ENCODE measurements at places on chromosomes 4 and X.

GRCh38 chrX:78455901-78456300, 128.5 kb upstream of the CYSLTR1 start:
- no peak for DNase-seq

GRCh38 chr4:1289207-1290164, at the start of gene MAEA:
TSS of gene MAEA (plus strand) at chr4:1289891. CDS start at chr4:1289914, 23 bp downstream.
- peak; percentile 97 for DNase-seq

DNA sequence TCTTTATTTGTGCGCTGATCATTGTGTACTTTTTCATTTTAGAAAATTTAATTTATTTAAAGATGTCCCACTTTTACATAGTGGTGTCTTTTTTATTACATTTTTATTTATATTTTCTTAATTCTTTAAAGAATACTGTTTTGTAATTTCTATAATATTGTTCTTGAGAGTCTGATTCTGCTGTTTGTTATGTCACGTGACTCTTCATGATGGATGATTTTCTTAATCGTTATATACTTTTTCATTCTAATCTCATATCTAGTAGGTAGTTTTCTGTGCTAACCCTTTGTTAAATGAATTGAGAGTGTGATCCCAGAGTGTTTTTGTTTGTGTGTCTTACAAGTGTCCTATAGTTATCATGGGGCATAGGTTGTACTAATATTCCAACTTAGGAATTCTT, 568.2 kb upstream of the AMOT start:
- no peak for DNase-seq

DNA sequence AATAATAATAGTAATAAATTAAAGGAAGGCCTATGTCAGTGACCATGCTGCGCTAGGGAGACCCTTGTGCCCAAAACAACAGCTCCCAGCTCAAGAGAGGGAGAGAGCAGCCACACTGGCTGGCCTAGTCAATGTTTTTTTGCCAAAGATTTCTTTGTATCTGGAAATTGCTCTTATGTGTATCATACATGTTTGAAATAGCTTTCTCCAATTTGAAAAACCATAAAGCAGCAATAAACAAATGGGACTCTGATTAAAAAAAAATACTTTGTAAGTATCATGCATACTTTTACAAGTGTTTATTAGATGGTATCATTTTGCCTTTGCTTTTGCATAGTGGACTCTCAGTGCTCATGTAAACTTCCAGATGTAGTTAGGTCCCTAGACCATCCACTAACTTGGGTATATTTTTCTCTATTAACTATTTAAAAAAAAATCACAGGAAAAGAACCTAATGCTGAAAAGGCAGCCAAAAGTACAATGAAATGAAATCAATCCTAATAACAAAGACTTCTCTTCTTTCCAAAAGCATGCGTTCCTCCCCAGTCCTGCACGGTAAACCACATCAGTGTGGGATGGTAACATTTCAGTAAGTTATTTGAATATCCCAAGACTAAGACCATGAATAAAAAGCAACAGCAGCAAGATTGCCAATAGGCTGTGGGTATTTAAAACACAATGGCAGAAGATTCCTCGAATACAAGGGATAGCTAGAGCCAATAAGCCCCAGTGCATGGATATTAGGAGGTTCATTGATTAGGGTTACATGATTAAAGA, 117.6 kb downstream of the PALLD start:
- no peak for DNase-seq

- no peak for DNase-seq
Measured at GRCh38 chr4:96149894-96150293, 310.0 kb downstream of the PDHA2 start.

DNA sequence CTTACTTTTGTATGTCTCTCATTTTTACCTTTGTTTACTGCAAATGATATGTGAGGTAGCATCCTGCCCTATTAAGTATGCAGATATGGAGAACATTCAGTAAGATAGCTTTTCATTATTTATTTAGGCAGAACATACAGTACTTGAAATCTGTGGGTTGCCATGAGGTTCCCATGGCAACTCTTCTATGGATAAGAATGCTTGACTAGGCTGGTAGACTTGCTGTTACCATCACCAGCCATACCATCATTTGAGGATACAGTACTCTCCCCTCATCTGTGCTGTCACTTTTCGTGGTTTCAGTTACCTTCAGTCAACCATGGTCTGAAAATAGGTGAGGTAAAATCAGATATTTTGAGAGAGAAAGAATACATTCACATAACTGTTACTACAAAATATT, 56.7 kb downstream of the NAF1 start:
- DNase-seq: no peak

DNA sequence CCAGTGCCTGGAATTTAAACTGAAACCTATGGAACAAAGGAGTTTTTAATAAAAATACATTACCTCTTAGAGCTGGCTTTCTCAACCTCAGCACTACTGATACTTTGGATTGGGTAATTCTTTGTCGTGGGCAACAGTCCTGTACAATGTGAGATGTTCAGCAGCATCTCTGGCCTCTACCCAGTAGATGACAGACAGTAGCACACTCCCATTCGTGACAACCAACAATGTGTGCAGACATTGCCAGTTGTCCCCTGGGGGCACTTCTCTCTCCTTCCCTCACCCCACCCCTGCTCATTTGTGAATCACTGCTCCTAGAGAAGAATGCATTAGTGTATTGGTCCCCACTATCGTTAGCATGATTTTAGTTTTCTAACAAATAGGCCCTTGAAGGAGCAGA, 16.2 kb downstream of the GPAT3 start:
- DNase-seq: no peak

DNA sequence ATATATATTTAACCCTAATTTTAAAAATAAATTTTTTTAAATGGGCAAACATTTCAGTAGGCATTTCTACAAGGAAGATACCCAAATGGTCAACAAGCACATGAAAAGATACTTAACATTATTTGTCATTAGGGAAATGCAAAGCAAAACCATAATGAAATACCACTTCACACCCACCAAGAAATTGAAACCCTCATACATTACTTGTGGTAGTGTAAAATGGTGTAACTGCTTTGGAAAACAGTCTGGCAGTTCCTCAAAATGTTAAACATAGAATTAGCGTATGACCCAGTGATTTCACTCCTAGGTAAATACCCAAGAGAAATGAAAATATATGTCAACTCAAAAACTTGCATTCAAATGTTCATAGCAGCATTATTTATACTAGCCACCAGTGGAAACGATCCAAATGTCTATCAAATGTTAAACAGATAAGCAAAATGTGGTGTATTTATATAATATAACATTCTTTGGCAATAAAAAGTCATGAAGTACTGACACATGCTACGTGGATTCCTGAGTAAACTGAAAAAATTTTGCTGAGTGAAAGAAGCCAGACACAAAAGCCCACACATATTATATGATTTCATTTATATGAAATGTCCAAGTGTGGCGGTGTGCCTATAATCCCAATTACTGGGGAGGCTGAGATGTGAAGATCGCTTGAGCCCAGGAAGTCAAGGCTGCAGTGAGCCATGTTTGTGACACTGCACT, 16.6 kb downstream of the TRIM2 start:
- no peak for DNase-seq

GRCh38 chr4:87388901-87389300, 2.1 kb downstream of the HSD17B11 start:
- no peak for DNase-seq

- no peak for DNase-seq
Measured at GRCh38 chrX:39580043-39580442, 517.7 kb downstream of the BCOR start.

- DNase-seq: no peak
Measured at GRCh38 chr4:1757836-1758235, 35.3 kb upstream of the FGFR3 start.

DNA sequence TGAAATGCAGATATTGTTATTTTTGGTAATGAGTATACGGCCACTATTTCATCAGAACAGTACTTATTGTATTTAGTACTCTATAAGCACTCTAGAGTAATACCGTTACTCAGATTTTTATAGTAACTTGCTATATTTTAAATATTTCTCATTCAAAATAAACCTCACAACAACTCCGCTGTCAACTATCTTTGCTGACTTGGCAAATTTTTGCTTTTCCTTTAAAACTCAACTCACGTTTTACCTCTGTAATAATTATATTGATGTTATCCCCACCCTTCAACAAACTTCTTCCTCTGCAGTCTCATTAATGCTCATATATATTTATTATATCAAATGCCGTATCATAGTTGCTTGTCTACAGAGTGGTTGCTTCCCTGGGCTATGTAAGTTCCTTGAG, 9.0 kb downstream of the JCHAIN start:
- DNase-seq: no peak

DNA sequence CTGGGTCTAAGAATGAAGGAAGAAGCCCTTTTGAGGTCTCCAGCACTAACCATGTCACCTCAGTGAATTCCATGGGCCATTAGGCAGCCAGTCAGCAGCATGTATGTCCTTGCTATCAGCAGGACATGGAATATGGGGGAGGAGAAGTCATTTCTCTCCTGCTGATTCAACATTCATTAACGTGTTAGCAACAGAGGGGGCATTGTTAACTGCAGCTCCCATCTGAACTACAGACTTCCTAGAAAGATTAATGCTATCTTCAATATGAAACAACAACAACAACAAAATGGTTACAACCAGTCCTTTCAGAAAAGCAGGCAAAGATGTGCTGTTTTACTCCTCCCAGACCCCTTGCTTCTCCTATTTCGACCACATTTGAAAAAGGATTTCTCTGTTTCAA, 120.4 kb upstream of the SLC34A2 start:
- DNase-seq: no peak

DNA sequence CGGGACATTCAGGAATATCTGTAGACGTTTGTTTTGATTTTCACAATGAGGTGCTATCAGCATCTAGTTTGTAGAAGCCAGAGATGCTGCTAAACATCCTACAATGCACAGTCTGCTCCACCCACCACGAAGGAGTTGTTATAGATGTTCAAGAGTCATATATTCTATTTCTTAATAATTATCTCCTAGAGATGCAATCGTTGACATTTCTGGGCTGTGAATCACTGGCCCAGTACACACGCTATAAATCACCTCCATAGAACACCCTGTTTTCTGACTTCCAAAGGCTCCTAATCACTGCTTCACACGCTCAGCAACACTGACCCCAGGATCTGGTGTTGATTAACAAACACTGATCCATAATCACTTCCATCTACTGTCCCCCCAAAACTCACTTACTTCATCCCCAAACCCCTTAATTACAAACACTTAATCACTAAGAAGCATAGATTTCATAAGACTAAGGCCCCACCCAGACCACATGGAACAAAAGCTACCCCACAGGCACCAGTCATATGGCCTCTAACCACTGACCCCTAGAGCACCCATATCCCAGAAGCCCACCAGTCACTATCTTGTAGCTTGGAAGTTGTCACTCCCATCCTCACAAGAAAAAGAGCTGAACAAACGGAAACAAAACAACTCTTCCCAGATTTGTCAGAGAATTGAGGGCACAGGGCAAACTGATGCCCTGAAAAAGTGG, 31.7 kb upstream of the ZNF41 start:
- DNase-seq: no peak

DNA sequence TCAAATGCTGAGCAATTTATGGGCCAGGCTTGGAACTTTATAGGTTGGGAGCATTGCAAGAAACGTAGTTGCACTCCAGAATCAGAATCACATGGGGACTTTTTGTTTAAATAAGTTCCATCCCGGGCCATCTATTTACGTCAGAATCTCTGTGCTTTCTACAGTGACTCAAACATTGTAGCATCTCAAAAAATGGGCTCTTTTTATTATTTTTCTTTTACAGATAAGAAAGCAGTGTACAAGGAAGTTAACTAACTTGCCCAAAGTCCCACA, 10.2 kb downstream of the CC2D2A start:
- DNase-seq: no peak

GRCh38 chr4:37243051-37243450, 1.5 kb upstream of the NWD2 start:
- DNase-seq: no peak

DNA sequence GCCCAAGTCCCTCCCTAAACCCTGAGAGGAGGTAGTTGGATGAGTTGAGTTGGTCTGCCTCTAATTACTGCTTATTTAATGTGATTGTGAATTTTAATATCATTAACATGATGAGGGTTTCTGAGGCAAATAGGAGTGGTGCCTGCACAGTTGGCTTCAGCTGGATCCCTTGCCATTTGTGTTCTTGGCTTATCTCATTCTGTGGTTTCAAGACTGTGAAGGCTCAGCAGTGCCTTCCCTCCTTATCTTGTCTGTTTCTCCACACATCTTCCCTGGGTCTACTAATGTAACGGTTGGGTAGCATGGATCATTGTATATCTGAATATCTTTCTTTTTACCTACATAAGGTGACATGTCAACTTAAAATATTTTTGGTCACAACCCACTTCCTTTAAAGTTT, 1.6 kb upstream of the SLC10A4 start:
- no peak for DNase-seq

GRCh38 chrX:31836479-31836878, 764.6 kb upstream of the FTHL17 start:
- no peak for DNase-seq

GRCh38 chr4:991451-992296, 1.5 kb downstream of the SLC26A1 start:
- DNase-seq: no peak

GRCh38 chr4:2745981-2746806, 9.9 kb downstream of the TNIP2 start:
- DNase-seq: peak; percentile 81

- DNase-seq: no peak
Measured at GRCh38 chr4:184816962-184817361, 8.8 kb downstream of the ACSL1 start.

GRCh38 chr4:38400946-38401345, 263.1 kb upstream of the KLF3 start:
- DNase-seq: no peak

GRCh38 chr4:56859841-56860240, 38.3 kb upstream of the SPINK2 start:
- DNase-seq: no peak

GRCh38 chrX:13428053-13428786, 108.4 kb upstream of the ATXN3L start:
- no peak for DNase-seq

- no peak for DNase-seq
Measured at GRCh38 chr4:70709611-70710205, 12.1 kb upstream of the RUFY3 start.

DNA sequence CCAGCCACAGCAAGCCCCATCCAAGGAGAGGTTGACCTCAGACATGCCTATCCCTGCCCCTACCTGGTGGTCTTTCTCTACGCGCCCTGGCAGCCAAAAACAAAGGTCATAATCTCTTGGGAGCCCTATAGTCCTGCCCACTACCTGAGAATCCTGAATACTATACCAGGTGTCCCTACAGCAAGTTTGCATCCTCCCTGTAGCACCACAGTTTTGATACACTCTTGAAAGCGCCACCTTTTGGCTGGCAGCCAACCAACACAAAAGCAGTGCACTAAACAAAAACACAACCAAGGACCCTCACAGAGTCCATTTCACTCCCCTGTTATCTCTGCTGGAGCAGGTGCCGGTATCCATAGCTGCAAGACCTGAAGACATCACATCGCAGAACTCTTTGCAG, 523.8 kb upstream of the CPEB2 start:
- DNase-seq: no peak

DNA sequence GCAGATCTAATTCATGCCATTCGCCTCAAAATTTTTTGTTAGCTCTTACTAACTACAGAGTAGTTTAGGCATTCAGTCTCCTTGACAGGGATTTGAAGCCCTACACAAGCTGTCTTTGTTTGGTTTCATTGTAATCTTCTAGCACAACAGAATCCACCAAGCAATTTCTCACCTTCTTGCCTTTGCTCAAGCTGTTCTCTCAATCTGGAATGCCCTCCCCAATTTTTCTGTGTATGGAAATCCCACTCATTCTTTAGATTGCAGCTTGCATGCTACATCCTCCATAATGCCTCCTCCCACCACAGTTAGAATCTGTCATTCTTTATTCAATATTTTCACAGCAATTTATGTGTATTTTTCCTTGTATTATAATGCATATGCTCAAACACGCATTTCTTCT, 63.7 kb downstream of the C4orf51 start:
- DNase-seq: no peak

- no peak for DNase-seq
Measured at GRCh38 chr4:141416219-141416618, 195.5 kb downstream of the ZNF330 start.

Measured in naive B cell (primary cell).